ENCODE measurements at places on chromosomes 2 and 18.

DNA sequence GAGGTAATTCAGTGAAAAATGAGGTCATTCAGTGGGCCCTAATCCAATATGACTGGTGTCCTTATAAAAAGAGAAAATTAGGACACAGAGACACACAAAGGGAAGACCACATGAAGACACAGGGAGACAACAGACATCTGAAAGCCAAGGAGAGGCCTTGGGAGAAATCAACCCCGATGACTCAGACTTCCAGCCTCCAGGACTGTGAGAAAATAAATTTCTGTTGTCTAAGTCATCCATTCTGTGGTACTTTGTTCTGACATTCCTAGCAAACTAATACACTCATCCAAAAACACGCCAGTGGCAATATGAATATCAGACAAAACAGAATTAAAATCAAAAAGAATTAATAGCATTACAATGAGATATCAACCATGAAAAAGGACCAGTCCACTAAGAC lies 303.7 kb downstream of the SS18 start:
- no peak for DNase-seq

DNA sequence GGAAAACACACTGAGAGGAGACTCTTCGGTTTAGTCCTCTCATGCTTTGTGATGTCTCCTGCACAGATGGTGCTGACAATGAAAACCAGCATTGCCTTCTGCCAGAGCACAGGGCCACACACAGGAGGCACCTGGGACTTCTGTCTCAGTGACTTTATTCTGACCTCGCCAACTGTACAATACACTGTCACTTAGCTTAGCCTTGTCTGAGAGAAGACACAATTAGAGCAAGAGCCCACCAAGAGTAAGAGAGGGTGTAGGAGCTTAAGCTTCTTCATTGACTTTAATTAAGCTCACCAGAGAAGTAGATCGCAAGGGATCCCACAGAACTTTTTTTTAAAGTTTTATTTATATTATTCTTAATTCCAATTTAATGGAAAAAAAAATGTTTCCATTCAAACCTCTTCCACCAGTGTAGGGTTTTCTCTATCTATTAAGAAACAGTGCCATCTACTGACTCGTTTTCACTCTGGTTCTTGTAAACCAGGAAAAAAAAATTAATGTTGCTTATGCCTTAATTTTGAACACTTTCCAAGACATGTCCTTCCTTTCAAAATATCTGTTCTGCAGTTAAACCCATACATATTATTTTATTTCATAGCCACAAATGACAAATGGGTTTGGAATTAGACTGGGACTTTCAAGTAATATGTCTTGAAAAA lies 42.4 kb upstream of the DDX18 start:
- peak; percentile 22 for DNase-seq

GRCh38 chr2:152588998-152589397 lies 128.3 kb downstream of the PRPF40A start:
- DNase-seq = peak; percentile 9

- no peak for DNase-seq
Measured at GRCh38 chr2:21757805-21758430, 634.1 kb downstream of the TDRD15 start.

GRCh38 chr2:225502971-225503370 lies 103.5 kb downstream of the NYAP2 start:
- DNase-seq = no peak

DNA sequence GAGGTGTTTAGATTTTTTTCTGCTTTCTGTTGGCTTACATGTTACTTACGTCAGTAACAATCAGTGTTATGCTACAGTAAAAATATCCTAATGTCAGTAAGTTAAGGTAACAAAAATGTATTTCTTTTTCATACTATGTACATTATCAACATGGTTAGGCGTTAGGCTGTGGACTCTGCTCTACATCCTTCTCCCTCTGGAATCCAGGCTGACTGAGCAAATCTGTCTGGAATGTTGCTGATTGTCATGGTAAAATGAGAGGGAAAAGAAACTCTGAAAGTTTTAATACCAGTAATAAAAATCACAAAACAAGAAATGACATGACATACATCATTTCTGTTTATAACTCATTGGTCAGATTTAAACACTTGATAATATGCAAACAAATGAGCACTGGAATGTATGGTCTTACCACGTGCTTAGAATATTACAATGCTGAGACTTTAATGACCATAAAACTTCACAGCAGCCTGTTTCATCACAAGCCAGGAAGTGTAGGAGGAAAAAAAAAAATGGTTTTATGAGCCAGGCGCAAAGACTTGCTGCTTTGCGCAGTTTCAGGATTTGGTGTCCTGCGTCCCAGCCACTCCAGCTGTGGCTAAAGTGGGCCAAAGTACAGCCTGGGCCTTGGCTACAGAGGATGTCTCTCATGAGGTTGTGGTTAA lies 252.4 kb downstream of the FSIP2 start:
- no peak for DNase-seq

DNA sequence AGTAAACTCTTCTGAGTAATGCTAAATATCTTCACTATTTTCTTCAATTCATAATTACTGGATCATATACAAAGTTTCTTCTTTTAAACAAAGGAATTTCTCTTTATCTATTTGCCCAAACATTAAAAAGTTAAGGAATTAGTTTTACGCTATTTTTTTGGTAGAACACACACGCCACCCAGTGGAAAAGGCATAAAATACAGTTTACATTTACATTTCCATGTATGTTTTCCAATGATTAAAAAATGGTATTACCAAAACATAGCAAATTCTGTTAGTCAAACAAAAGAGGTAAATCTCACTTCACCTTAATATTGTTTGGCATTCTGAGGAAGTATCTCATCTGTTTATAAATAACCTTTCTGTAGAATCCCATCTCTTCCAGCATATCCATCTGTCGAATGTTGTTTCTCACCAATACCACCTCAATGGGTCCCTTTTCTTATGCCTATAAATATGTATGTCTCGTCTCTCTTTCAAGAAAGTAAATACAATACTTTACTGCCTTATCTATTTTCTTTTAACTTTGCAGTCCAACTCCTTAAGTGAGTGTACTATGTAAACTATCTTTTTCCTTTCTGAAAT lies 7.2 kb downstream of the BOLL start:
- peak; percentile 54 for DNase-seq

DNA sequence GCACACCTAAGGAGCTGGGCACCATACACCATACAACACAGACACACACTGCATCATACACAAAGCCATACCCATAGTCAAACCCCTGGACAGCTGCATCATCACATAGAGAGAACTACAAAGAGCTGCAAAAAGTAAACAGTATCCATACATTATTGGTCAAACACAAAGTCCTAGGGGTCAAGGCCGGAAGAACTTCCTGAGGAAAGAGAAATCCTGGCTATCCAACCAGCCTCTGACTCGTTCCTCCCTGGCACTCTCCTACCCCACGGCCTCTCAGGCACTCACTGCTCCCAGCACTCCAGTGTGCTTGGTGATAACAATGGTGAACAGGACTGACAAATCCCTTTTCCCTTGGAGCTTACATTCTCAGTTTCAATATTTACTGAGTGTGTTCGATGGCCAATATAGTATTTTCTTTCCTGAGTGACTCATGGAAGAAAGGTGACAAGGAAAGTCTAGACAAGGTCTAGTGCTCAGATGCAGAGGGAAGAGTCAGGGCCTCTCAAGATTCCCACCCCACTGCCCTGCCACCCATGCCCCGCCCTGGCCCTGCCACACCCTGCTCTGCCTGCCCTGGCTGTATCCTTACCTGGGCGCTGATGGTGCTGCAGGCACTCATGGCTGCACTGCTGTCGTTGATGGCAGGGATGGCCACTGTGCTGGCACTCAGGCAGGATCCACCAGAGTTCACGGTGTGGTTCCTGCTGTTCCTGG lies 3.4 kb downstream of the CFAP65 start:
- no peak for DNase-seq

DNA sequence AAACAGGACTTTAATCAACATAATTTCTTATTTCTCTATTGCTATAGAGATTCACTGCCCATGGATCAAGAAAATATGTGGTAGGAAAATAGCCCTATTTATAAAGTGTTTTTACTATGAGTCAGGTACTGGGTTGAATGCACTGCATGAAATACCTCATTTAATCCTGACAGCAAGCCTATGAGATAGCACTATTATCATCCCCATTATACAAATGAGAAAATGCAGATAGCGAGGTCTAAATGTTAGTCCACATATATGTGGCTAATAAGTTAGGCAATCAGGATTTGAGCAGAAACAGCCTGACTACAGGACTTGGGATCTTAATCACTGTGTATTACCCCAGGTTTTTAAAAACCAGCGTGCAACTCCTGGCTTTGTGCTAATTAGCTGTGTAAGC lies 8.5 kb upstream of the LYPD1 start:
- DNase-seq = no peak

GRCh38 chr2:101387151-101387834 lies at the start of gene CREG2:
Gene CREG2, minus strand, starts transcription at chr2:101387503. Its CDS starts 46 bp downstream, at chr2:101387457.
- peak; percentile 49 for DNase-seq

DNA sequence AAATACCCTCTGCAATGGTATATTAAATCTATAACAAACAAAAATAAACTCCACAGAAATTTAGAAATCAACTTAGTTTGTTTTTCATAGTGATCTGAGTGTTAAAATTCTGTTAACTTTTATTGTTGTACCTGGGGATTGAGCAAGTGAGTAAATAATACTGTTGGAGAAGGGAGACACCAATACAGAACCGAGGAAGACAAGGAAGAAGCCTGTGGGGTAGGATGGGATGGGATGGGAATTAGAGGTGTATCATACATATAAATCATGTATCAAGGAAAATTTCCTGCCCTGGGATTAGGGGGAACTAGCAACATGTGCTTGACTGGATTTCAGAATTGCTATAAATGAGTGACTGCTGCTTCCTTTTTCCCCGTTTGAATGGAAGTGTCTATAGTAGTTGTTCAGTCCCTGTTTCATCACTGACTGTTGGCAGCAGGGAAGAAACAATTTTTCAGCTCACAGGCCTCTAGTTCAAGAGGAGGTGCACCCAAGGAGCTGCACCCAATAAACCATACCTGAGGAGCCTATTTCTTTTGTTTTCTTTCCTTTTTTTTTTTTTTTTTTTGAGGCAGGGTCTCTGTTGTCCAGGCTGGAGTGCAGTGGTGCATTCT lies 53.1 kb downstream of the SP110 start:
- no peak for DNase-seq

DNA sequence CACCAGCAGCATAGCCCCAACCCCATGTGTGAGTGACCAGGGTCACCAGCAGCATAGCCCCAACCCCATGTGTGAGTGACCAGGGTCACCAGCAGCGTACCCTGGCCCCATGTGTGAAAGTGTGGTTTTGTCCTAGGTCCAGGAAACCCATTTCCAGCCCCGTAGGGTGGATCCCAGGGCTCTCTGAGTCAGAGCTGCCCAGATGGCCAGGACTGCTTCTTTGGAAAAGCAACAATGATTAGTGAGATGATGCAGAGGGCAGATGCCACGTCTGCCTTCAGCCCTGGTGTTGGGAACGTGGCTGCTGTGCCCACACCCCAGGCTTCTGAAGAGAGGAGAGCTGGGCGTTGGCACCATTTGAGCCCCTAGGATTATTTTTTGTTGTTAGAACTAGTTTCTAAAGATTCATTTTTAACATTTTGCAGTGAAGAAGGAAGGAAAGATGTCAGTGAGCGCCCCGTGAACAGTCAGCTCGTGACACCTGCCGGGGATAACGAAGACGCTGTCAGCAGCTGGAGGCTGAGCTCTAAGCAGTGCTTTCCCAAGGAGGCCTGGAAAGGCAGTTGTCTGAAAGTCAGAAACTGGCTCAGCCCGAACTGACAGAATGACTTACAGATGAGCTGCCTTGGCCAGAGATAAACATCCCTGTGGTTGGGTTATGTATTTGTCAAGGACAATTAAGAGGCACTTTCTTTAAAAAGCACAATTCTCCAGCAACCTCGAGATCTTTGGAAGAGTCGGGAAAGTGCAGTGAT lies 32.1 kb upstream of the KCNG2 start:
- no peak for DNase-seq

GRCh38 chr18:62335494-62335893 lies 10.4 kb downstream of the TNFRSF11A start:
- no peak for DNase-seq

- no peak for DNase-seq
Measured at GRCh38 chr2:46368401-46368800, 71.2 kb downstream of the EPAS1 start.

- DNase-seq = no peak
Measured at GRCh38 chr2:98551316-98551715, 57.0 kb downstream of the COA5 start.

DNA sequence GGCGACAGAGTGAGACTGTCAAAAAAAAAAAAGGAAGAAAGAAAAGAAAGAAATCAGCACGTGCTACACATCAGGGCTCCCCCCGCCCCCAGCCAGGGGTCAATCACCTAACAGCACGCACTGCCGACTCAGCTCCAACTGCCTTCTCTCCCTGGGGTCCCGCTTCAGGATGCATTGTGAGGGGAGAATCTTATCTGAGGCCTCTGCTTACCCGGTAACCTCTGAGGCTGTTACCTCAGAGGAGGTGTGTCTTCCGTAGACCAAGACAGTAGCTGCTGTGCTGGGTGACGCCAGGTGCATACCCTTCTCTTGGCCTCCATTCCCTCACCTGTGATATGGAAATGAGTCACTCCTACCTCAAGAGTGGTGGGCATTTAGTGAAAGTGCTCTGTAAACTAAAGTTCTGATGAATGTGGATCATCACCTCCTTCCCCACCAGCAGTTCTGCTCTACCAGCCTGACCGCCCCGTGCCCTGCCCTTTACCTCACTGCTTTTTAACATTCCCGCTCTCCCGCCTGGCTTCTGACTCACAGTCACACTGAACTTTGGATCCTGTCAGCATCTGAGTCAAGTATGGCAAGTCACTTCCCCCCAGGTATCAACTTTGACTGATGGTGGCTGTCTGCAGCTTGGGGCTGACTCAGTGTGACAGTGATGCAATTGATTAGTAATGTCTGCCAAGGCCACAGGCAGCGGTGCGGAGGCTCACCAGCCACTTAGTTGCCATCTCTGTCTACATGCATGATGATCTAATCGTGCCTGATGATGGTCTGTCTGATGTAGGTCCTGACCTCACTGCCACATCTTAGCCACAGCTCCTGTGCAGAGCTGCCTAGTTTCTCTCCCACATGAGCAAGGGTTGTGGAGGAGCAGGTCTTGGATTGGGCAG lies 20.1 kb downstream of the ARID5A start:
- DNase-seq = peak; percentile 29

DNA sequence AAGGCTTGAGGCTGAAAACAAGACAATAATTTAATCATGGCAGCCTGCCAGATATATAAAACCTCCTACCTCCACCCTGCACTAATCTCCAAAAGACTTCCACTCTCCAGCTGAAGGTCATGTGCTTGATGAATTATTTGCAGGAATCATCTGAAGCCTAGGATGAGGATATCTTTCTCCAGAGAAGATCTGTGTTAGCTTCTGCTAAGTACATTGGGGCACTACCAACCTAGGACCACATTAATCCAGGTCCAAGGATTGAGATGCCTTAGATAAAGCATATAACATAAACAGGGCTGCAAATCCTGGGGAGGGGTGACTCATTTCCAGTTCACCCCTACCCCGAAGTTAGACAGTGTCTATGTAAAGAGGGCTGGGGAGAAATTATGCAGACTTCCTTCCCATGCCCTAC lies 80.5 kb upstream of the FRZB start:
- DNase-seq = peak; percentile 63

GRCh38 chr2:120510751-120511395 lies 164.9 kb downstream of the INHBB start:
- no peak for DNase-seq

- DNase-seq = no peak
Measured at GRCh38 chr2:42317945-42318344, 43.1 kb downstream of the COX7A2L start.

Data from SK-N-DZ (cell line).